ENCODE measurements at places on chromosomes 7 and 10. TPM values are rescaled to one million over a fixed set of nuclear protein-coding genes. Genes with fewer than 3 reads are reported as not detected.

Gene PHYHIPL
- 0.22 TPM for total RNA-seq

Gene EPO
- not detected for total RNA-seq

Gene LIPM
- total RNA-seq, result not detected

Gene VWC2
- 0.16 TPM for total RNA-seq

Gene OR13A1
- total RNA-seq, result not detected

Gene CCDC126
- 22.2 TPM for total RNA-seq

Gene APBB1IP
- total RNA-seq, result 14.8 TPM

Gene FRG2B
- total RNA-seq, result not detected

Gene SND1
- total RNA-seq, result 80.6 TPM

Gene AKR1C3
- total RNA-seq, result 124 TPM

Gene DPP6
- total RNA-seq, result 2.0 TPM

Gene MKI67
- total RNA-seq, result 6.5 TPM

Gene ATP6V1F
- 240 TPM for total RNA-seq

Gene SLC29A3
- 25.8 TPM for total RNA-seq

Gene LRGUK
- total RNA-seq, result 1.1 TPM
